ENCODE measurements at places on chromosomes 3 and 15. TPM values are rescaled to one million over a fixed set of nuclear protein-coding genes. Genes with fewer than 3 reads are reported as not detected.

DNA sequence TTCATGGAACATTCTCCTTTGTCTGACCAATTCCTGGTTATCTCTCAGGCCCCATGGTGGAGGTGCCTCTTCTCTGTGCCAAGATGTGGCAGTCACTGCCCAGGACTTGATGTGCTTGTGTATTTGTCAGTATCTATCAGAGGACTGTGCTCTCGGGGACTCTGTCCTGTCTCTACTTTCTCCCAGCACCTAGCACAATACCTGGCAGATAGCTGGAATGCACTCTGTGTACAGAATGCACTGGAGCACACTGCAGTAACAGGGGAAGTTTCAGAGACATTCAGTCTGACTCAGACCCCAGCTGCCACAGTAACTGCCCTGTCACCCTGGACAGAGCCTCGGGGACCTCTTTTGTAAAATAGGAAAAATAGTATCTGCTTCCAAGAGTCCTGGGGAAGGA is 34.6 kb upstream of the SV2B start:
- DNase-seq: no peak

- DNase-seq: no peak
Observed at GRCh38 chr3:168419091-168419490, 323.4 kb upstream of the GOLIM4 start.

DNA sequence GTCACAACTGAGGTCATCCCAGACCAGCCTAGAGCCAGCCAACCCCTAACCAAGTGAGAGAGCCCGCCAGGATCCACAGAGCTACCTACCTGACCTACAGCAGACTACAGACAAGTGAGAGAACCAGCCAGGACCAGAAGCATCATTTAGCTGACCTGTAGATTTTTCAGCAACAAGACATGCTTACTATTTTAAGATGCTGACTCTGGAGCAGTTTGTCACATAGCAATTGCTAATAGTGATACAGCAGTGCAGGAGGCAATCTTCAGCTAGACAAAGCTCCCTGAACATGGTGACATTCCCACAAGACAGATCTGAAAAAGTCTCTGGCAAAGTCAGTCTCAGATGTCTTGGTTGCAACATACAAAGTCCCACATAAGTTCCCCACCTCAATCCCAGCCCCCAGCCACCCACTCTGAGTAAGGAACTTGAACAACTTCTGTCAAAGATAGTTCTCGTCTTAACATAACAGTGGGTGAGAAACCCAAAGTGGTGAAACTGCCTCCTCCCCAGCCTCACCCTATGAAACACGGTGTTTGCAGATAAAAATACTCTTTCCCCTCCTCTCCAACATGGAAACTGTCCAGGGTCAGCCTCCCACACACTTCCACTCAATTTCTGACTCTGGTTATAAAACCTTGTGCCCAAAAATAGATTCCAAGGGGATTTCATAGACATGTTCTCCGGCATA is 120.3 kb upstream of the SLC6A11 start:
- DNase-seq: no peak

GRCh38 chr15:80485370-80486164 is 81.4 kb downstream of the ARNT2 start:
- no peak for DNase-seq

DNA sequence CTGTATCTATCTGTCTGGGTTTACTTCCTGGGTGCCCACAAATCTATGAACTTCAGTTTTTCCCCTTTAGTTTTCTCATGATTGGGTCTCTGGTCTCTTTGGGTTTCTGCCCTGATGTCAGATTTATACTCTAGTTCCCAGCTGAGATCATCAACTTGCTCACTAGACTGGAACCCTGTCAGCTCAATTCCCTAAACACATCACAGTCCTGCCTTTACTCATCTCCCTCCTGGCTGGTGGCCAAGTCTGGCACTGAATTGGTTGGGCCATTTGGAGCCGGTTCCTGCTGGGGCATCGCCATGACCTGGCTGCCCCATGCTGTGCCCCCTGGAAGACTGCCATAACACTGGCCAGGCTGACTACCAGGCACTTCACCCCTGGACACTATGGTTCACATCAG is 345.3 kb downstream of the CHST2 start:
- no peak for DNase-seq

- peak; percentile 67 for DNase-seq
Observed at GRCh38 chr3:123652342-123652984, 67.6 kb upstream of the HACD2 start.

DNA sequence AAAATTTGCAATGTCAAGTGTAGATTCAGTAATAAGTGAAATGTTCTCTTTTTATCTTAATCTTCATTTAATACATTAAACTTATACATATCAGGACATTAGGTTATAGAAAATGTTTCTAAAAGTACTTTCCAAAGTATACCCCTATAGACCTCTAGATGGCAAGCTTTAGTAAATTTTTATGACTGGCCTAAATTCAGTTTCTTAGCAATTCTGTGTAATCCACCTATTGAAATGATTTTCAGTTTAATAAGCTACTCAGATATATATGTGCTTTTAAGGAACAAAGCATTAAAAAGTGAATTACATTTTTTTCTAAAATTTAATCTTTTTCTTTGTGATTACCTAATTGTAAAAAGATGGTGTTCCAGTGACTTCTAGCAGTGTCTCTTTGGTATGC is 342.2 kb downstream of the GBE1 start:
- no peak for DNase-seq

Gene ISLR2
- 0.82 TPM for polyA plus RNA-seq

DNA sequence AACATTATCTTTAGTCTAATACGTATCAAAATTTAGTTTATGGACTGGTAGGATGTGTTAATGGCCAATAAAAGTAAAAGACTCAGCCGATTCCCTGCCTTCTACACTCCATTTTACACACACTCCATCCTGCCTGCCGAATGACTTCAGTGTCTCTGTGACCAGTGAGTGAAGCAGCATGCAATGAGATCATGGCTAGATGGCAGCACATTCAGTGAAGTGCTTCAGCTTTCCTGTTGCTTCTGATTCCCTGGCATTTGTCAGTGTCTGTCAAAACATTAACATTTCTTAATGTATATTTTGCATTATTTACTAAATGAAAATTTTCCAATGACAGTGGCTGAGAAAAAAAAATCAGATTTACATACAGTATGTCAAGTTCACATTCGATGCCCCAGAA is 412.0 kb downstream of the FHIT start:
- no peak for DNase-seq

Gene HCLS1
- polyA plus RNA-seq: 8.2 TPM

DNA sequence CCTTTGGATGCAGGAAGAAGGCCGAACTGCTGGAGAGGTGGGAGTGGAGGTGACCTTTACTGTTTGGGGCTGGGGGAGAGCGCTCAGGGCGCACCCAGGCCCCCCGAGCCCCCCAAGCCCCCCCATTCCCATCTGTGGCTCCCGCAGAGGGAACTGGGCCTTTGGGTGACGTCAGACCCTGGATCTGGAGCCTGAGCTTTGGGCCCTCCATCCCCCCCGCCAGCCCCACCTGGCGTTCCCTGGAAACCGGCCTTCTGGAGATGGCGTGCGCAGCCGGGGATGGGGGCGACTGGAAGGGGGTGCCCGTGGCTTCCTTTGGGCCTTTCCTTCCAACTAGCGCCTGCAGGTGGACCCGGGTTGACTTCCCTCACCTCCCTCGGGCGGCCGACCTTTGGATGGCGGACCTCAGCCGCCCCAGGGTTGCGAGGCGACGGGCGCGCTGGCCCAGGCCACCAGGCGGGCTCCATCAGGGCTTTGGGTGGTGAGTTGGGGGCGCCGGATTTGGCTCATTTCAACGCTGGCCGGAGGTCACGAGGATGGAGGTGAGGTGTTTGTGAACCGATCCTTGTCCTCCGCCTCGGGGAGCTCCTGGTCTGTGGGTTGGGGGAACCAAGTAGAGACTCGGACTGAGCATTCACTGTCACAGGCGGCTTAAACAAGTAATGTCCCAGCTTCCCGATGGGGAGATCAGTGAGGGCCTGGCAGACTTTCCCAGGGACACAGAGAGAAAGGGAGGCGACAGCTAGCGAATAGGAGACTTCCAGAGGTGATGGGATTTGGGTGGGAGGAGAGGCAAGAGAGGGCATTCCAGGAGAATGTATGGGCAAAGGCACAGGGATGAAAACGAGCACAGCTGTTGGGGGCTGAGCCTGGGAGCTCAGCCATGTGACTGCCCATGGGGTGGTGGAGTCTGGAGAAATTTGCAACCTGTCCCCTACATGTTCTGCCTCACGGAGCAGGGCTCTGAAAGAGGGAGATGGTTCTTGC is 709 bp downstream of the SCAMP5 start:
- DNase-seq: no peak

- no peak for DNase-seq
Observed at GRCh38 chr3:51269466-51269865, 115.6 kb upstream of the MANF start.

Gene KLF15
- 15.5 TPM for polyA plus RNA-seq
